ENCODE measurements at places on chromosomes 7 and 10.

- H3K4me1 ChIP-seq = no peaks in the 10 kb centered on the region
- H3K27me3 ChIP-seq = no peaks in the 10 kb centered on the region
- no peaks in the 10 kb centered on the region for H3K36me3 ChIP-seq
- H3K27ac ChIP-seq = no peak overlapping the region
- no peak for DNase-seq
Measured at GRCh38 chr7:158403013-158403821, 184.4 kb downstream of the PTPRN2 start.

GRCh38 chr7:107972075-107972482 is 30.9 kb downstream of the LAMB1 start:
- H3K27ac ChIP-seq = peak overlapping the region; percentile 23
- H3K36me3 ChIP-seq = peaks cover 61% of the 10 kb centered on the region
- H3K4me3 ChIP-seq = no peak overlapping the region
- peak; percentile 76 for DNase-seq
- H3K27me3 ChIP-seq = no peaks in the 10 kb centered on the region

DNA sequence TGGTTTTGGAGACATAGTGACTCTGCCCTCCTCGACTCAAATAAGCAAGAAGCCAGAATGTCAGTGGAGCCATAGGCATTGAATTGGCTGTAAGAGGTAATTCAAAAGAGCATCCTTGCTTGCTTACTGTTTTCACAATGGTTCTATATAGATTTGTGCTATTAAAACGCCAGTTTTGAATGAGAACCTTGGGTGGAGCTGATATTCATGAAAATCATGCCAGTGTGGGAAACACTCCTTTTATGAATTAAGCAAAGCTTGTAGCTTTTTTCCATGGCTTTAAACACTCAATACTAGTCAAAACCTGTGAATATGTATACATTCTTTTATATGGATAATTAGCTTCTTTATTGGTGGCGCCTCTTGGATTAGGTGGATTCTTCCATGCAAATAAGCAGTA is 252.5 kb downstream of the SLC25A13 start:
- no peak overlapping the region for H3K4me3 ChIP-seq
- H3K36me3 ChIP-seq = no peaks in the 10 kb centered on the region
- H3K27ac ChIP-seq = no peak overlapping the region
- H3K27me3 ChIP-seq = peaks cover 3% of the 10 kb centered on the region
- DNase-seq = no peak
- no peaks in the 10 kb centered on the region for H3K4me1 ChIP-seq

GRCh38 chr10:63236113-63236935 is 103.2 kb downstream of the NRBF2 start:
- H3K4me1 ChIP-seq = 0 out of 2 replicates have a peak, but pooled peaks cover 2% of the 10 kb centered on the region
- peak; percentile 96 for DNase-seq
- no peak overlapping the region for H3K4me3 ChIP-seq
- no peaks in the 10 kb centered on the region for H3K27me3 ChIP-seq

DNA sequence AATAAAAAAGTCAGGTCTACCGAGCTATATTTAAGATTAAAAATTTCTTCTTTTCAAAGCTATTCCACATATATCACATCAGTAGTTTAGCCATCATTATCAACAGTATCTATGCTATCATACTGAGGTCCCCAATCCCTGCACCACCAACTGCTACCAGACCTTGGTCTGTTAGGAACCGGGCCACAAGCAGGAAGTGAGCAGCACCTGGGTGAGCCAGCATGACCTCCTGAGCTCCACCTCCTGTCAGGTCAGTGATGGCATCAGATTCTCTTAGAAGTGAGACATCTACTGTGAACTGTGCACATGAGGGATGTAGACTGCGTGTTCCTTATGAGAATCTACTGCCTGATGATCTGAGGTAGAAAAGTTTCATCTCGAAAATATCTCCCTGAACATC is 632.1 kb upstream of the KCND2 start:
- no peaks in the 10 kb centered on the region for H3K36me3 ChIP-seq
- no peak overlapping the region for H3K4me3 ChIP-seq
- no peaks in the 10 kb centered on the region for H3K27me3 ChIP-seq
- no peak for DNase-seq

DNA sequence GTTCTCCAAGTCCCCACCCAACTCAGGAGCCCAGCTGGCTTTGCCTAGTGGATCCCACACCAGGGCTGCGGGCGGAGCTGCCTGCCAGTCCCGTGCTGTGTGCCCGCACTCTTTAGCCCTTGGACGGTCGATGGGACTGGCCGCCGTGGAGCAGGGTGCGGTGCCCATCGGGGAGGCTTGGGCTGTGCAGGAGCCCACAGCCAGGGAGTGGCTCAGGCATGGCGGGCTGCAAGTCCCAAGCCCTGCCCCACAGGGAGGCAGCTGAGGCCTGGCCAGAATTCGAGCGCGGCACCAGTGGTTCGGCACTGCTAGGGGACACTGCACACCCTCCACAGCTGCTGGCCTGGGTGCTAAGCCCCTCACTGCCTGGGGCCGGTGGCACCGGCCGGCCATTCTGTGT is 159.7 kb downstream of the ANKRD30A start:
- H3K27me3 ChIP-seq = no peaks in the 10 kb centered on the region
- no peak for DNase-seq
- H3K27ac ChIP-seq = no peak overlapping the region
- no peak overlapping the region for H3K4me3 ChIP-seq
- H3K4me1 ChIP-seq = no peaks in the 10 kb centered on the region

- no peak overlapping the region for H3K4me3 ChIP-seq
- no peaks in the 10 kb centered on the region for H3K36me3 ChIP-seq
- no peak overlapping the region for H3K27ac ChIP-seq
- no peaks in the 10 kb centered on the region for H3K4me1 ChIP-seq
Measured at GRCh38 chr10:52479567-52479966, 165.5 kb downstream of the DKK1 start.

GRCh38 chr7:36896956-36897590 is 172.8 kb upstream of the AOAH start:
- no peak overlapping the region for H3K27ac ChIP-seq
- H3K4me1 ChIP-seq = no peaks in the 10 kb centered on the region
- H3K4me3 ChIP-seq = no peak overlapping the region
- no peaks in the 10 kb centered on the region for H3K36me3 ChIP-seq

- H3K27me3 ChIP-seq = no peaks in the 10 kb centered on the region
- H3K4me3 ChIP-seq = no peak overlapping the region
- H3K36me3 ChIP-seq = peaks cover 23% of the 10 kb centered on the region
- H3K27ac ChIP-seq = no peak overlapping the region
Measured at GRCh38 chr7:67019562-67020390, 23.1 kb downstream of the TYW1 start.
